Hematopoietic multipotent progenitor cell treated with erythropoietin and hydrocortisone succinate and interleukin-3 and kit ligand, for 4 days (in vitro differentiated cells): ENCODE measurements at places on chromosomes 7 and 10.

DNA sequence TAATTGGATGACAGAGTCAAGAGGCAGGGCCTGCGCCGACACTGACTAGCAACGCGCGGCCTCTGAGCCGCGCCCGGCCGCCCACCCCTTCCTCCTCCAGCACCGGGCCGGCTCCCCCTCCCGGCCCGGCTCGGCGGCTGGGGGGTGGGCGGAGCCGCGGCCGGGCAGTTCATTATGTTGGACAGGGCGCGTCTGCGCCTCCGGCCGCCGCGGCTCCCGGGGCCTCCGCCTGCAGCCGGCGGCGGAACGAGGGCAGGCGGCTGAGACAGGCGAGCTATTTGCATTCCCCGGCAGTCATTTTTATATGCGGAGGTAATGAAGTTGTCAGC is 106.7 kb downstream of the SNX10 start:
- DNase-seq, result peak; percentile 87

DNA sequence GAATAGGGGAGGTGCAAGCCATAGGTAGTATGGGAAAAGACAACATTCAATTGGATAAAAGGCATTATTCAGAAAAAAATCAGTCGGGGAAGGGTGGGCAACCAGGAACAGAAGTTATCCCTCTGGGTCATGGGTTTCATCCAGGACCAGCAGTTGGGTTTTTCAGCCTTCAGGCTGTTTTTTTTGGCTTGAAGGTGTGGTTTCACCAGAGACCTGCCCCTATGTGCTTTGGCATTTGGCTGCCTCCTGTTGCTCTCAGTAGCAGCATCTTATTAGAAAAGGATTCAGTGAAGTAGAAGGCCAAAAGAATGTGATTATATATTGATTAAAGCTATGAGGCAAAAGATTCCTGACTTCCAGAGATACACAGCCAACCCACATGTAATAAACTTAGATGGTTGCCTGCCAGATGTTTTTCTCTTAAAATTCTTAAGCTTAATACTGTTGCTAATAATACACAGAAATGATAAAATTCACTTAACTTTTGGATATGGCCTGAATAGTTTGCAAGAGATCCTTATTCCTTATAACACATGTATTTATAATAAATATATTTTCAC is 251.7 kb upstream of the CSTF2T start:
- no peak for DNase-seq

DNA sequence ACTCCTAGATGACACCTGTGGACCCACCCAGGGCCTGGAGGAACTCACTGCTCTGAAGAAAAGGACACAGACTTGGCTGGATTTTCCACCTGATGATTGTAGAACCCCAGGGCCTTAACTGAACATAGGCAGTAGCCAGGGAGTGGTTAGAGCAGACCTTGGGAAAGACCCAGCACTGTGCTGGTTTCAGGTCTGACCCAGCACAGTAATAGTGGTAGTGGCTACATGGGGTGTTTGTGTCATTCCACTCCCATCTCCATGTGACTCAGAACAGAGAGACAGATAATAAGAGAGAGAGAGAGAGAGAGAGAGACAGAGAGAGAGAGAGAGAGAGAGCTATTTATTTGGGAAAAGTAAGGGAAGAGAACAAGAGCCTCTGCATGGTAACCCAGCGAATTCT is 239.1 kb upstream of the MEOX2 start:
- DNase-seq, result no peak

DNA sequence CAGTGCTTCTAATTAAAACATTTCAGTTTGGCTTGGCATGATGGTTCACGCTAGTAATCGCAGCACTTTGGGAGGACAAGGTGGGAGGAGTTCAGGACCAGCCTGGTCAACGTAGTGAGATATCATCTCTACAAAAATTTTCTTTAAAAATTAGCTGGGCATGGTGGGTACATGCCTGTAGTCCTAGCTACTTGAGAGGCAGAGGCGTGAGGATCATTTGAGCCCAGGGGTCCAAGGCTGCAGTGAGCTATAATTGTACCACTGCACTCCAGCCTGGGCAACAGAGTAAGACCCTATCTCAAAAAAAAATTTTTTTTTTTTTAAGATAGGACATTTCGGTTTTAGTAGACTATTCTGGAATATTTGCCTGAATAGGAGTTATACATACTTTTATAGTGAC is 12.4 kb downstream of the HBP1 start:
- no peak for DNase-seq

DNA sequence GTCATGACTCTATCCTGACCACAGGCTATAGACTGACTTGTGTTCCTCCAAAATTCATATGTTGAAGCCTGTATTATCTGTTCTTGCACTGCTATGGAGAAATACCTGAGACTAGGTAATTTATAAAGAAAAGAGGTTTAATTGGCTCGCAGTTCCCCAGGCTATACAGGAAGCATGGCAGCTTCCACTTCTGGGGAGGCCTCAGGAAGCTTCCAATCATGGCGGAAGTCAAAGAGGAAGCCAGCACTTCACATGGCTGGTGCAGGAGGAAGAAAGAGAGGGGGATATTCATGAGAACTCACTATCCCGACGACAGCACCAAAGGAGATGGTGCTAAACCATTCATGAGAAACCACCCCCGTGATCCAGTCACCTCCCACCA is 84.3 kb upstream of the KDM7A start:
- no peak for DNase-seq

- DNase-seq, result no peak
Measured at GRCh38 chr7:149823191-149823630, 15.0 kb upstream of the ZNF862 start.

- no peak for DNase-seq
Measured at GRCh38 chr10:4243651-4244050, 458.6 kb upstream of the KLF6 start.

DNA sequence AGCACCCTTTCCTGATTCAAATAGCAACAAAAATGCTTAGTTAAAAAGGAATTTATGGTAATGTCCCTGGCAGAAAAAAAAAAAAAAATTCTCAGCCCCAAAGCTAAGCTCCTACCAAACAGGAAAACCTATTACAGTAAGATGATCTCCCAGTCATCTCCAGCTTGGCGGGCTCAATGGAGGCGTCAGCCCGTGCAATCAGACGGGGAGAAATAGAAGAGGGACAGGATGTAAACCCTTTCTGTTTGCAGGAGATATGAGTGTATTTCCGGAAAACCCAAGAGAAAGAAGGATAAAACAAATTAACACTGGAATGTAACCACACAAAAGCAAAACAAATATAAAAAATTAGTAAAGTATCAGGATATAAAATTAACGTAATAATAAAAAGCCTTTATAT is 242.8 kb downstream of the TCERG1L start:
- DNase-seq, result peak; percentile 70

GRCh38 chr7:63112764-63113712 is 885.6 kb upstream of the ZNF722 start:
- DNase-seq, result no peak

- DNase-seq, result no peak
Measured at GRCh38 chr7:112962815-112963214, 123.8 kb downstream of the GPR85 start.

DNA sequence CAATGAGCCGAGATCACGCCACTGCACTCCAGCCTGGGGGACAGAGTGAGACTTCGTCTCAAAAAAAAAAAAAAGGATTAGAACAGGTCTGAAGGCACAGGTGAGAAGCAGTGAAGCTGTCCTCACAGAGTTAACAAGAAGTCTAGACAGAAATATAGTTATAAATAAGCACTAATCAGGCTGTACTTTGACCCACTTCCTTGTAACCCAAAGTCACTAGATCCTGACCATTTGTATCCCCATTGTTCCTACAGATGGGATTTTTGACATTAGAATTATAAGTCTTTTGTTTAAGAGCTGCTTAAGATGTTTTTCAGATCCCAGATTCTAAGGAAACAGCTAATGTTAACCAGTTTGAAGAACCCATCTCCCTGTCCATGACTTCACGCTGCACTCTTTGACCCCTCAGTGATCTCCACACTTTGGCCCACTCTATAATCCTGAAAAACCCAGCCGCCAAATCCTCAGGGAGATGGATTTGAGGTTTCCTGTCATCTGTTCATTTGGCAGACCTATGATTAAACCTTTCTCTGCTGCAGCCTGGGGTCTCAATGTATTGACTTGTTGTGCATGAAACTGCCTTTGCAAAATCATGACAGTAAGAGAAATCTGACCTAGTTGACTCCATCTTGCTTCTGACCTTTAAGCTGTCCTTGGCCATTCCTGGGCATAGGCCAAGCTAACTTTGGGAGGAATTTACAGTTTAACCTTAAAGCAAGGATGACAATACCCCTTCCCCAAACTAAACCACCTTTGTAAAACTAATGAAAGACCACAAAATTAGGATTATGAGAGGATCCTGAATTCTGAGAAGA is 11.4 kb downstream of the SSMEM1 start:
- DNase-seq, result no peak

DNA sequence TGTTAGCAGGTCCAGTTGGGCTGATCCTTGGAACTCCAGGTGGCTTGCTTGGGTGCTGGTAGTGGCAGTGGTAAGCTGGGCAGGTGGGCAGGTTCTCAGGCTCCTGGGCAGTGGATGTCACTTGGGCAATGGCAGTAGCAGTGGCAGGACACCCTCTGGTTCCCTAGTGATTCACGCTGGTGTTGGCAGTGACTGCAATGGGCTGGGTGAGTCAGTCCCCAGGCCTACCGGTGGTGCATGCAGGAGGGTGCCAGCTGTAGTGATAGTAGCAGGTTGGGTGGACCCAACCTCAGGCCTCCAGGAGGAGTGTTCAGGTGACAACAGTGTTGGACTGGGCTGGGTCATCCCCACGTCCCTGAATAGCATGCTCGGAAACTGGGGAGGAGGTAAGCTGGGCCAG is 189.2 kb downstream of the ZEB1 start:
- DNase-seq, result no peak

DNA sequence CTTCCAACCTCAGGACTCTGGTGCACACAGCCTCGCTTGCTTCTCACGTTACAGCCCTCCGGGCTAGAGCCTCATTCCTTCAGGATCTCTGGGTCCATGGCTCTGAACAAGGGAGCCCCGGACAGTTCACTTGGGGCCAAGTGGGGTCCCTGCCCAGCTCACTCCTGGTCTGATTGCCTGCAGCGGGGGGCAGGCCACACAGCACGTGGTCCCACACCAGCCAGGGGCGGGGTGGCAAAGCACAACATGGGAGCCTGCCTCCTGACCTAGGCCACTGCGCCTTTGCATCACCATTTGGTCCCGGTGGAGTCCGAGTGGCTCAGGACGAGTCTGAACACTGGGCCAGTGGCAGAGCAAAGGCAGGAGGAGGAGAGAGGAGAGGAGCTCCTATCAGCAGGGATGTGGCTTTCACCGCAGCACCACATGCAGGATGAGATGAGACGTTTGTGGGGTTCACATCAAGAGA is 13.4 kb upstream of the CRYGN start:
- peak; percentile 27 for DNase-seq
